ENCODE measurements at places on chromosomes 3 and 15. TPM values are rescaled to one million over a fixed set of nuclear protein-coding genes. Genes with fewer than 3 reads are reported as not detected.

Gene OR5H14
- total RNA-seq = not detected

Gene ZDHHC19
- total RNA-seq = not detected

Gene CATSPER2
- 3.0 TPM for total RNA-seq

Gene CKMT1B
- total RNA-seq = not detected

Gene DLL4
- total RNA-seq = 0.11 TPM

Gene FOXB1
- total RNA-seq = 0.14 TPM

Gene PIK3CA
- total RNA-seq = 57.1 TPM

Gene CCDC51
- 5.5 TPM for total RNA-seq

Gene CCDC13
- 0.38 TPM for total RNA-seq

GRCh38 chr15:70435872-70436271, 327.5 kb downstream of the UACA start:
- DNase-seq = no peak
- H3K36me3 ChIP-seq = no peaks in the 10 kb centered on the region
- H3K4me3 ChIP-seq = no peak overlapping the region
- peaks cover 1% of the 10 kb centered on the region for H3K27me3 ChIP-seq
- peaks cover 31% of the 10 kb centered on the region for H3K4me1 ChIP-seq

- no peaks in the 10 kb centered on the region for H3K27me3 ChIP-seq
- H3K4me3 ChIP-seq = no peak overlapping the region
- peaks cover 2% of the 10 kb centered on the region for H3K36me3 ChIP-seq
- peaks cover 20% of the 10 kb centered on the region for H3K4me1 ChIP-seq
- DNase-seq = no peak
These were observed 3.1 kb upstream of the CDV3 start for GRCh38 chr3:133570139-133570936.

DNA sequence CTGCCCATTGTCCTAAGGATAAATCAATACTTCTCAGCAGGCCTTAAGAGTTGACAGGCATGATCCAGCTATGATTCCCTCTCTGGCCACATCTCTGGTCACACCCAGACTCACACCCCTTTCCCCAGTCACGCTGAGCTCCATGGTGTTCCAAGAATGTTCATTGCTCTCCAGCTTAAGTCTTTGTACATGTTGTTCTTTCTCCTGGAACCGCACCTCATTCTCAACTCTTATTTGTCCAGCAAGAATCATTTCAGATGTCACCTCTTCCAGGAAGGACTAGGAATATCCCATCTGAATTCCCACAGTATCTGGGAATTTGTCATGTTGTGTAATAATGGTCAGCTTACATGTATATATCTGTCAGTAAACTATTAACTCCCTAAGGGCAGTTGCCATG, 118.3 kb upstream of the GALNT15 start:
- no peaks in the 10 kb centered on the region for H3K36me3 ChIP-seq
- H3K4me3 ChIP-seq = no peak overlapping the region
- H3K4me1 ChIP-seq = no peaks in the 10 kb centered on the region
- H3K27me3 ChIP-seq = no peaks in the 10 kb centered on the region
- H3K27ac ChIP-seq = no peak overlapping the region

DNA sequence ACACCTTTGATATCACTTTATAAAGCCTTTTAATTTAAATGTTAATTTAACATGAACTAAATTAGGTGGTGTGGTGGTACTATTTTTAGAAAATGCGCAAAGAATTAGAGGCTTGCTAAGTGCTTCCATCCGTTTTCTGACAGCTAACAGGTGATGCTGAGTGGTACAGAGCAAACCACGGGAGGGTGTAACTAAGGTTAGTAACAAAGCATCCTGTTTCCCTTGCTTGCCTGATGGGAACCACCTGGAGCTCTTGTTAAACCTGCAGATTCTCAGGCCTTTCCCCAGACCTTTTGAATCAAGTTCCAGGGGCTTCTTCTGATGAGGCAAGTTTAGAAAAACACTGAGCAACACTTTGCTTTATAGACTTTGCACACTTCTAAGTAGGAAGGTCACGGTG, 101.0 kb downstream of the ATG7 start:
- H3K4me3 ChIP-seq = no peak overlapping the region
- H3K4me1 ChIP-seq = no peaks in the 10 kb centered on the region
- no peak overlapping the region for H3K27ac ChIP-seq
- DNase-seq = no peak

GRCh38 chr3:47476330-47476626, 537 bp upstream of the SCAP start:
- H3K4me1 ChIP-seq = peaks cover 28% of the 10 kb centered on the region
- H3K36me3 ChIP-seq = peaks cover 3% of the 10 kb centered on the region
- no peaks in the 10 kb centered on the region for H3K27me3 ChIP-seq
- H3K27ac ChIP-seq = peak overlapping the region; percentile 73
- H3K4me3 ChIP-seq = peak overlapping the region; percentile 68

GRCh38 chr15:96790004-96790403, 459.5 kb downstream of the NR2F2 start:
- H3K27me3 ChIP-seq = no peaks in the 10 kb centered on the region
- H3K36me3 ChIP-seq = no peaks in the 10 kb centered on the region
- H3K4me1 ChIP-seq = no peaks in the 10 kb centered on the region
- H3K4me3 ChIP-seq = no peak overlapping the region
- DNase-seq = no peak

DNA sequence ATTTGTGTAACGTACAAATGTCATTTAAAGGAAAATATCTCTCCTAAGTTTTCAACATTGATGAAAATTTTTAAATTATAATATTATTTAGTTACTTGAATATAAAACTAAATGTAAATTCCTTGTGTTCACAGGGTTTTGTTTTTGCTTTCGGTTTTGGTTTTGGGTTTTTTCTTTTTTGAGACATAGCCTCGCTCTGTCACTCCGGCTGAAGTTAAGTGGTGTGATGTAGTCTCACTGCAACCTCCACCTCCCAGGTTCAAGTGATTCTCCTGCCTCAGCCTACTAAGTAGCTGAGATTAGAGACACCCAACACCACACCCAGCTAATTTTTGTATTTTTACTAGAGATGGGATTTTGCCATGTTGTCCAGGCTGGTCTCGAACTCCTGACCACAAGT, 79.3 kb upstream of the TCF12 start:
- no peak for DNase-seq
- H3K36me3 ChIP-seq = no peaks in the 10 kb centered on the region
- no peak overlapping the region for H3K27ac ChIP-seq
- no peaks in the 10 kb centered on the region for H3K4me1 ChIP-seq

GRCh38 chr3:11195721-11196332, 41.5 kb downstream of the HRH1 start:
- no peak overlapping the region for H3K4me3 ChIP-seq
- H3K27me3 ChIP-seq = no peaks in the 10 kb centered on the region
- H3K36me3 ChIP-seq = no peaks in the 10 kb centered on the region
- no peak overlapping the region for H3K27ac ChIP-seq
- H3K4me1 ChIP-seq = no peaks in the 10 kb centered on the region
- no peak for DNase-seq

DNA sequence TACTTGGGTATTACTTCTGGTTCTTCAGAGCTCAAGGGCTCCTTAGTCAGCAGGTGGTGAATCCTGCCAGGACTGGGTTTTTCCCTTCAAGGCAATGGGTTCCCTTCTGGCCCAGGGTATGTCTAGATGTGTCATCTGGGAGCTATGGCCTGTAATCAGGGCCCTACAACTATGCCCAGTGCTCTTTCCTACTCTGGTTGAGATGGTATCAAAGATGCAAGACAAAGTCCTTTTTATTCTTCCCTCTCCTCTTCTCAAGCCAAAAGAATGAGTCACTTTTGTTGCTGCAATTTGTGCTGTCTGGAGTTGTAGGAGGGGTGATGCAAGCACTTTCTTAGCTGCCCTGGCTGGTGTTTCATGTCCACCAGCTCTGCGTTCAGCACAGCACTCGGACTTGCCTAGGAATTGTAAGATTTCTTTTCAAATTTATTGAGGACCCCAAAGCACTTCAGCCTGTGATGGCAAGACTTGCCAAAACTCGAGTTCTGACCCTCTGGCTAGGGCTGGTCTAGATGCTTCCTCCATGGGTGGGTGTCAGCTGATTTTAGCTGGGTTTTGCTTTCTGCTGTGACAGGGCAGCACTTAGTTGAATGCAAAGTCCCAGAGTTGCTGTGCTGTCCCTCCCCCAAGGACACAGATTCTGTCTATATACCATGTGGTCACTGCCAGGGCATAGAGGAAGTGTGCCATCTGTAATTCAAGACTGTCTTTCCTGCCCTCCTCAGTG, 129.2 kb upstream of the CBLB start:
- no peaks in the 10 kb centered on the region for H3K36me3 ChIP-seq
- no peak overlapping the region for H3K27ac ChIP-seq
- no peaks in the 10 kb centered on the region for H3K4me1 ChIP-seq
- H3K27me3 ChIP-seq = no peaks in the 10 kb centered on the region

GRCh38 chr3:183108001-183108449, 8.7 kb upstream of the MCCC1 start:
- no peaks in the 10 kb centered on the region for H3K4me1 ChIP-seq
- no peak overlapping the region for H3K27ac ChIP-seq
- no peaks in the 10 kb centered on the region for H3K27me3 ChIP-seq
- no peak for DNase-seq
- H3K4me3 ChIP-seq = no peak overlapping the region

GRCh38 chr3:47817609-47818008, 14.7 kb downstream of the DHX30 start:
- H3K4me3 ChIP-seq = no peak overlapping the region
- H3K36me3 ChIP-seq = peaks cover 53% of the 10 kb centered on the region
- no peaks in the 10 kb centered on the region for H3K4me1 ChIP-seq
- H3K27me3 ChIP-seq = no peaks in the 10 kb centered on the region

DNA sequence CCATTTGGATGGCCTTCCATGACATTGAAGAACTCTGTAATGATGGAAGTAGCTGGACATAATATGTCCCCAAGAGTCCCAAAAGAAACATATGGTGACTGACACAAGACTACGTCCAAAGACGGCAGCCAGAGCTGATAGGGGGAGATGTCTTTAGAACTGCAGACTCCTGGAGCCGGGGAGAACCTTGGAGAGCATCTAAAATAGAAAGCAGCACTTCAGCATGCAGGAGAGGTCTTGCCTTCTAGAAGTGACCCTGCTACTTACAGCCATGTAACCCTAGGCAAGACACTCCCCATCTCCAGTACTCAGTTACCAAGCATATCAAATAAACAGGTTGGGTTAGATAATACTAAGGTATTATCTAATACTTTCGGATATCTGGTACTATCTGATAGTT, 143.8 kb upstream of the BCL6 start:
- no peaks in the 10 kb centered on the region for H3K27me3 ChIP-seq
- H3K4me3 ChIP-seq = no peak overlapping the region
- no peak overlapping the region for H3K27ac ChIP-seq
- H3K4me1 ChIP-seq = peaks cover 5% of the 10 kb centered on the region

DNA sequence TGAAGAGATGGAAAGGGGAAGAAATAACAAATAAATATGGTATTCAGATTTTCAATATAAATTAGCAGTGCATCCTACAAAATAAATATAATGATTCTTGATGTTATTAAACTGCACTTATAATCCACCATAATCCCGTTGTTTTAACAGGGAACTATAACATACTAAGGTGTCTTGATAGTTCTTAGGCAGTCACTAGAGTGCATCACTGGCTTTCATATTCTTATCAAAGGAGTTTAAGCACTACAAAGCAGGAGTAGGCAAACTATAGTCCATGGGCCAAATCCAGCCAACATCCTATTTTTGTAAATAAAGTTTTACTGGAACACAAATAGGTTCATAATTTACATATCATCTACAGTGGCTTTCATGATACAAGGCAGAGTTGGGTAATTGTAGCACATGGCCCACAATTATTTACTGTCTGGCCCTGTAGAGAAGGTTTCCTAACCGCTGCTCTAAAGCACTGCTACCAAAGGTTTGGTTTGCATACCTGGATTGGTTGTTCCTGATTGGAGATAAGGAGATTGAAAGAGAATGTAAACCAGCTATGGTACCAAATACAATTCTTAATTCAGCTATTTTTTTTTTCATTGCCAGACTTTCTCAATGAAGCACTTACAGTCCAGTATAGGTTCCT, 104.3 kb downstream of the ZNF280D start:
- no peak overlapping the region for H3K4me3 ChIP-seq
- DNase-seq = no peak
- no peaks in the 10 kb centered on the region for H3K36me3 ChIP-seq
- H3K27me3 ChIP-seq = no peaks in the 10 kb centered on the region
- H3K27ac ChIP-seq = no peak overlapping the region
- no peaks in the 10 kb centered on the region for H3K4me1 ChIP-seq

GRCh38 chr3:185583925-185584324, 2.2 kb upstream of the SENP2 start:
- DNase-seq = no peak
- no peak overlapping the region for H3K4me3 ChIP-seq
- no peak overlapping the region for H3K27ac ChIP-seq

DNA sequence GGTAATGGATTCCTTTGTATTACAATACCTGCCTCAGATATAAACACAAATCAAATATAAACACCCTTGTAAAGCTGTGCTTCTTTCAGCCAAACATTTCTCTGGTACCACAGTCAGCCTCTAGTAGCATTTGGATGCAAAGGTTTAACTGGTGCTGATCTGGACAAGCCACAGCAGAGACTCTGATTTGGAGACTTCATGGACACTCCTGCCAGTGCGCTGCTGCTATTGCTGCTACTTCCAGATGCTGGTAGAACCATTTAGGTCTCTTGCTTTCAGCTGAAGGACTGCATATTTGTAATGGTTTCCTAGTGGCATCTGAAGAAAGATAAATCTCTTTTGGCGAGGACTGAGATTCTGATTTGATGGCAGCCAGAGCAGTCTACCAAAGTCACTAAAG, 36.9 kb downstream of the NCK1 start:
- no peak overlapping the region for H3K27ac ChIP-seq
- no peak for DNase-seq
- no peak overlapping the region for H3K4me3 ChIP-seq
- no peaks in the 10 kb centered on the region for H3K27me3 ChIP-seq

DNA sequence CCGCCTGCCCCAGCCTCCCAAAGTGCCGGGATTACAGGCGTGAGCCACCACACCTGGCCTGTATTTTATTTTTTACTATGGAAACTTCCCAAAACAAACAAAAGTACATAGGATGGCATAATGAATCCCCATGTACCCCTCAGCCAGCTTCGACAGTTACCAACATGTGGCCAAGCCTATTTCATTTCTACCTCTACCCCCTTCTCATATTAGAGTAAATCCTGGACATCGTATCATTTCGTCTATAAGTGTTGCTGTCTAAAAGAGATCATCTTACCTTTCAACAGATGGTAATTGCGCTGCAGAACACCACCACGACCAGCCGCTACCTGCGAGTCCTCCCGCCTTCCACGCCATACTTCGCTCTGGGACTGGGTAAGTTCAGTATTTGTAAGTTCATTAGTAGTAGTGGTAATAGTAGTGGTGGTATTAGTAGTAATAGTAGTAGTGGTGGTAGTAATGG, 44.9 kb downstream of the DLEC1 start:
- H3K27ac ChIP-seq = no peak overlapping the region
- H3K4me1 ChIP-seq = no peaks in the 10 kb centered on the region
- H3K4me3 ChIP-seq = no peak overlapping the region
- no peaks in the 10 kb centered on the region for H3K36me3 ChIP-seq

GRCh38 chr3:43637702-43638101, 15.9 kb upstream of the ANO10 start:
- DNase-seq = no peak
- H3K27ac ChIP-seq = no peak overlapping the region
- H3K4me1 ChIP-seq = peaks cover 3% of the 10 kb centered on the region
- H3K4me3 ChIP-seq = no peak overlapping the region
